ENCODE measurements at places on chromosomes 7 and 10.

DNA sequence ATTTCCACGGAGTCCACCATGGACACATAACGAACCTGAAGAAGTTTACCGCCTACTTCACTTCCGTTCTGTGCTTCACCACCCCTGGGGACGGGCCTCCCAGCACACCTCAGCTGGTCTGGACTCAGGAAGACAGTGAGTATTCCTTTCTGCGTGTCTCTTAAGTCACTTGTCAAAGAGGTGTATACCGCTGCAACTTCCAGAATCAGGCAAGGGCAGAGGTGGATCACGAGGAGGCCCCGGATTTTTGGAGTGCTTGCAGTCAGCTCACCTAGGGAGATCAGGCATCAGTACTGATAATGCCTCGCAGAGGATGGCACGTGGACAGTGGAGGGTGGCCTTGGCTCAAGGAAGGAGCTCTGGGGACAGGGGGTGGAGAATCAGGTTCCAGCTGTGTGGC, 630.4 kb upstream of the FOXK1 start:
- no peak for DNase-seq

DNA sequence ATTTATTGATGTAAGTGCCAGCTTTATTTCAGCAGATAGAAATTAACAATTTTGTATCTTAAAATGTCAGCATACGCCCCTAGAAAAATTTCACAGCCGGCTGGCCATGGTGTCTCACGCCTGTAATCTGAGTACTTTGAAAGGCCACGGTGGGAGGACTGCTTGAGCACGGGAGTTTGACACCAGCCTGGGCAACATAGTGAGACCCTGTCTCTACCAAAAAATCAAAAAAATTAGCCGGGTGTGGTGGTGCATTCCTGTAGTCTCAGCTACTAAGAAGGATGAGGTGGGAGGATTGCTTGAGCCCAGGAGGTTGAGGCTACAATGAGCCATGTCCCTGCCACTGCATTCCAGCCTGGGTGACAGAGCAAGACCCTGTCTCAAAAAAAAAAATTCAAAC, 14.1 kb downstream of the GTF2I start:
- DNase-seq, result no peak

GRCh38 chr7:50793947-50794570, 11.4 kb upstream of the GRB10 start:
- no peak for DNase-seq

GRCh38 chr10:89615112-89615511, 29.9 kb downstream of the PANK1 start:
- DNase-seq, result no peak

DNA sequence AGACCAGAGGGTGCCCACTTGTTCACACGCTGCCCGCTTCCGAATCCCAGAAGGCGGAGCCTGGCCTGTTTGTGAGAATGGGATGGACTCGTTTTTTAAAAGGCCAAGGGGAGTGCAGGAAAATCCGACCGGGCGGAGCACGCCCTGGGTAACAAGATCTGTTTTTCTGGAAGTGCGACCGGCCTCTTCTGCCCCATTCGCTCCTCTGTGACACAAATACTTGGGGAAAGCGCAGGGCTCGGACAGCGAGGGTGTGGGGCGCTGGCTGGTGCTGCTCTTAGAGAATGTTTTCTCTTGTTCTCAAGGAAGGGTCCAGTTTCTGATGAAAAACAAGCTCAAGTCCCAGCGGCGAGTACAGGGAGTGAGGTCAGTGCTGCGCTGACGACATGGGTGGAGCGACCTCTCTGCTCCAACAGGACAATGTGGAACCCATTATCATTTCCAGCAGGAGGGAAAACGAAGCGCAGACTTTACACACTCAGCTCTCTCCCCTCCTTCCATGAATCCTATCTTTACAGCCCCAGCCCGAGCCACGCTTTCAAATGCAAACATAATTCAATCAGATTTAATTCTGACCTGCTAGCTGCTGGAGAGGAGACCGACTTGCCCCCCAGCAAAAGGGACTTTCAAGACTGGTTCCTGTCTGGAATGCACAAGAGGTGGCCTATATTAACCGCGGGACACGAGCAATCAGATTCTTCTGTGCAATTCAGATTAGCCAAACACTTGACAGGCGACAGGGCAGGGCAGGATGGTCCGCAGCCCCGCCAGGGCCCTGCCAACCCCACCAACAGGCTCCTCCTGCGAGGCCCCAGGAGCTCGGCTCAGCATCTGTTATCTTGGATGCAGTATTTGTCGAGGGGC, 1.1 kb downstream of the RADIL start:
- no peak for DNase-seq

DNA sequence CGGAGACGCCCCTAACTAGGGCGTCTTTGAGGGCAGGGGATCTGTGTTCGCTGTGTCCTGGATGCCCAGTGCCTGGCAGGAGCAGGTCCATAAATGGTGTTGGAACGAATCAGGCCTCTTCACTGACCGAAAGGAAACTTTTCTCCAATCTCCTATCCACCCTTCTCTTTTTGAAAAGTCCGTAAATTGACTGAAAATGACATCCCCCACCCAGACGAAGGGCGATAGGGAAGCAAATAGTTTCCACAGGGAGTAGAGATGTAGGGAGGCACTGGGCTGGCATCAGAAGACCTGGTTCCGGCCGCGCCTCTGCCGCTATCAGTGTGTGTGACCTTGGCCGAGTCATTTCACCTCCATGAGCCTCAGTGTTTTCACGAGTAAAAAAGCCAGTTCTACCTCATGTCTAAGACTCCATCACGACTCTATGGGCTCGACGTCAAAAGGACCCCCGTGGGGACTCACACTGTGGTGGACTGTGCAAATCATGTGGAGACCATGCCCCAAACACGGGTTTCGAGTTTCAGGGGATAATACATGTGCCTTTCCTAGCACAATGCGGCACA, 497 bp upstream of the RAB11FIP2 start:
- DNase-seq, result peak; percentile 17

DNA sequence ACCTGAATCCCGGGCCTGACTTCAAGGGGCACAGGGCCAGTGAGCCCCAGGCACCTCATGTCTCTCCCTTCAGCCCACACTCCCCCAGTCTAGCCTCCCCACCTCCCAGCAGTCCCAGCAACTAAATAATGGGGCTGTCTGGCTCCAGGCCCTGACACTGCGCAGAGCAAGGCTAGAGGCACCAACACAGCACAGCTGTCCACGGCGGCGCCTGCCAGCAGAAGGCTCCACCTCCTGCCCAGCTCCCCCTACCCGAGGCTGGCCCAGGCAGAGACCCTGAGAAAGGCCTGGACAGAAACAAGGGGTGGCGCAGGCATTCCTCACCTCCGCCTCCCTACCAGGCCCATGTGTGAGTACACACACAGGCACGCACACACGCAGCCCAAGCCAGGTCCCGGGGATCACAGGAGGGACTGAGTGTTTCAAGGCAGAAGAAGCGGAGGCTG, 6.1 kb downstream of the KCNH2 start:
- DNase-seq, result no peak

GRCh38 chr7:39304178-39304577, 262.0 kb upstream of the YAE1 start:
- DNase-seq, result no peak

DNA sequence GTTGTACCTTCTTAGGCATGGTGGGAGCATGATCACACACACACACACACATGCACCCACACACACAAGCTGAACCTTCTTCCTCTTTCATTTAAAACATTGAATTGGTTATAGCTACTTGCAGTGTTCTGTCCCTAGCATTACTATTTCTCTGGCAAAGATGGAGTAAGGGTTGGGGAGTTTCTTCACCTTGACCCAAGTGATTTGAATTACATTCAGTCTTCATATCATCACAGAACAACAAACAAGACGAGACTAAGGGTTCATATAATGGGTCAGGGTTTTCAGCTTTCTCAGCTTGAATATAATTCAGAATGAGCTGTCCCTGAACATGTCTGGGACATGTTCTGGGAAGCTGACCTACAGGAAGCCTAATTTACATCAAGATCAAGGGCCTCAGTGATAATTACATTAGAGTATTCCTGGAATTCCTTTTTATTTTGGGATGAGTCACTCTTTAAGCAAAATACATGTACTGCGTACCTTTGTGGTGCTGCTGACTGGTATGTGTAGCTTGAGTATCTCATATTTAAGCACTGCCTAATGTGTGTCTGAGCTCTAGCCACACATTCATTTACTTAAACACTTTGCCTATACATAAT, 213.5 kb upstream of the TMEM229A start:
- DNase-seq, result no peak

DNA sequence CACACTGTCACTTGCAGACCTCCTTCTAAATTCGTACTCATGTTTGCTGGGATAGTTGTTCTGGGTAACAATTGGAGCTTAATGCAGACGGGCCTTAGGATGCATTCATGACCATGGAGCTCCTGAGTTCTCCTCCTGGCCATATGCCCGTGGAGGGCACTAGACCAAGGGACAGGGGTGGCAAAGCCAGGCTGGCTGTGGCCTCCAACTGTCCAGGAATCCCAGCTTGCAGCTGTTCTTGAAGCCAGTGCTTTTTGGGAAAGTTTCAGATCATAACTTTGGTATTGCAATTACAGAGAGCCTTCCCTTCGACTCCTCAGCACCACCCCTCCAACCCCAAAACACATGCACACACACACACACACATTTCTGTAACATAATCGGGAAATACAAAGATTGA, 30.6 kb downstream of the ANTXRL start:
- DNase-seq, result no peak

DNA sequence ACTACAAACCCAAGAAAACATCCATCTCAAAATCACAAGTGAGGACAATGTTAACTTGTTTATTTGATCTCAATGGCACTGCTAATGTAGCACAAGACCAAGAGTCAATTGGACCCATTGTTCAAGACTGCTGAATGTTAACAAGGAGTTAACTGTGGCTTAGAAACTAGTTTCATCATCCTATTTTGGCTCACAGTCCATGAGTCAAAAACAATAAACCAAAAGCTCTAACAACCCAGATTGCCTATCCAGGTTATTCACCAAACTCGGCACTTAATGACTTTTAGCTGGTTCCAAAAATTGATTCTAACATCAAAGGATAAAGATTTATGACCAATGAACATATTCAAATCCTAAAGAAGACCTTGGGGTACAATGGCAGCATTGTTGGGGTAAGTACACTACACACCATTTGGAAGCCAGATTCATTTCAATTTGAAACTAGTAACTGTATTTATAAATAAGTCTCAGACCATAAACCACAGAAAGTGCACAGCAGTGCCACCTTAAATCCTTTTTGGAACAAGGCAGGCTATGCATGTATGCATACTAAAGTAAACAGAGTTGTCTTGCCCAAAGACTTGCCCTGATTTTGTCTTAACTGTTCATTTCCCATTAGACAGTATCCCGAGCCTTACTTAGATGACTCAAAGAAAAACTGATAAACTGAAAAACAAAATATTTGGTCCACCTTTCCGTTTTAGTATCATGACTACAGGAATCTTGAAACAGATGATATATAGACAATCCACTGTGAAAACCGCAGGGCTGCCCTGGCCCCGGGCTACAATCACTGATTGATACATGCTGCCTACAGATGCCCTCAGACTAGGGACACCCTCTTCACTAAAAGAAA, 84.5 kb downstream of the SRPK2 start:
- DNase-seq, result peak; percentile 30

DNA sequence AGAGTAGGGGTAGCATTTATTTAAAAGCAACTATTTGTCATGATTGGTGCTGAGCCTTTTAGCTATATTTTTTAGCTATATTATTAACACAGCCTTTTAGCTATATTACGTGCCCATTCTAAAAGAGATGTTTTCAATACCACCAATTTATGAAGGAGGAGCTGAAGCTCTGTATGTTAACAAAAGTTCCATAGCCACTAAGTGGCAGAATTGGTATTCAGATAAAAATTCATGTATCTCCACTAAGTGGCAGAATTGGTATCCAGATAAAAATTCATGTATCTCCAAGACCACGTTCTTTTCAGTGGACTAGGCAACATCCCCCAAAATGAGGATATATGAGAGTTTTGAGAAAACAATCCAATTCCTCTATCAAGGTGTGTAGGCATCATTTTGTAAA, 268.6 kb downstream of the HGF start:
- DNase-seq, result no peak

DNA sequence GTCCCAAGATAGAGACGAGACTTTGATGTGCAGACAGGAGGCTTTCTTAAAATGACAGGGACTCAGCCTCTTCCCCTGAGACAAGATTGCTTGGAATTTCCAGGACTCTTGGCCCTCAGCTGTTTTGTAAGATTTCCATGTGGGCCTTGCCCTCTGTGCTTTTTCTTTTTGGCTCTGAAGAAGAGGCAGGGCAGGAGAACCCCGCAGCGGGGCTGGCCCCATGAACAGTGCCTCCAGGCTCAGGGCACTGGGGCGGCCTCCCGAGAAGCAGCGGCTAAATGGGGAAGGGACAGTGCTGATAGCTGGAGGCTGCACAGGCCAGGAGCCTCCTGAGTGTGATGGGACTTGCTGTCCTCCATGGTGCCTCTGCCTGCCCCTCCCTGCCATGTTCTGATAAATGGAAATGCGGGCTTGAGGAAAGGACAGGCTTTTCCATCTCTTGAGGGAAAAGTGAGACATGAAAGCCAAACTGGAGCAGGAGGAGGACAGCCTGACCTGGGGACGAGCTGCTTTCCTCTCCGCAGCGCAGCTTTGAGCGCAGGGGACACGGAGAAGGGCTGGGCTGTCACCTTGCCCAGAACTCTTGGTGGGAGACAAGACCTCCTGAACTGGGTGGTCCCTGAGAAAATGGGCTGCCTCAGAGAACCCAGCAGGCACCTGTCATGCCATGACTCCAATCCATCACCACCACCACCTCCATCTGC, 12.1 kb downstream of the SAP25 start:
- DNase-seq, result no peak

DNA sequence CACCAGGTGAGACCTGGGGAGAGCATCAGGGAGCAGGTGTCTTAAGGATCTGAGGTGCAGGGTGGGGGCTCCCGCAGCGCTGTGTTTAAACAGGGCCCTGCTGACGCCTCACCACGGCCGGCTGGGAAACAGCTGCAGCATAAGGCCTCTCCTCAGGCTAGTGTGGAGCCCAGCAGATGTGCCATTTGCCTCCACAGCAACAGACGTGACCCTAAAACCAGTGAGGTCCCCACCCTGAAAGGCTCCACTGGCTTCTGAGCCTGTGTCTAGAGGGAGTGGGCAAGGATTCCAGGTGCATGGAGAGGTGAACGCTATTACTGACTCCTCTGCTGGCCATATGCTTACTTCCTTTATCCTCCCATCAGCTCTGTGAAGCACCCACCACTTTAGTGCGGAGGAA, 47.8 kb downstream of the SYPL1 start:
- no peak for DNase-seq

DNA sequence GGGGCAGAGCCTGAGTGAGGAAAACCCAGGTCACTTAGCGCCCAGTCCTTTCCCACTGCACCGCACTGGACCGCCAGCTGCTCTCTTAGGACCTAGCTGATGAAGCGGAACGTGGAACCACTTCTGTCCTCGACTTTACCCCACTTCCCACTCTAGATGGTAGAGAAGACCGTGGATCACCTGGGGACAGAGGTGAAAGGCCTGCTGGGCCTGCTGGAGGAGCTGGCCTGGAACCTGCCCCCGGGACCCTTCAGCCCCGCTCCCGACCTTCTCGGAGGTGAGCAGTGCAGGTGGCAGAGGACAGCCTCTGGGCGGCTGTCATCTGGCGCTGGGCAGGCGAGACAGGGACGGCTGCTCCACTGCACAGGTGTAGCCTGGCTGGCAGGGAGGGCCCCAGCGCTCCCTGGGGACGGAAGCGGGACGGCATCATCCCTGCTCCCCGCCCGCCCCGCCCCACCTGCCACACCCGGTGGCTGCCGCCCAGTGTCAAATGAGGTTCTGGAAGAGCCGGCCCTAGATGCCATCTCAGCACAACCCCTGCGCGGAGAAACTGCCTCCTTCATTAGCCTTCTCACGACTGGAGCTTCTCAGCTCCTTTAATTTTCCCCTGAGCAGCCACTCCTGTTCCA, 11.7 kb downstream of the PLAC9 start:
- no peak for DNase-seq

All from Panc1 (cell line).